Chondrocyte (in vitro differentiated cells): ENCODE measurements at places on chromosomes 4 and X. TPM values are rescaled to one million over a fixed set of nuclear protein-coding genes. Genes with fewer than 3 reads are reported as not detected.

DNA sequence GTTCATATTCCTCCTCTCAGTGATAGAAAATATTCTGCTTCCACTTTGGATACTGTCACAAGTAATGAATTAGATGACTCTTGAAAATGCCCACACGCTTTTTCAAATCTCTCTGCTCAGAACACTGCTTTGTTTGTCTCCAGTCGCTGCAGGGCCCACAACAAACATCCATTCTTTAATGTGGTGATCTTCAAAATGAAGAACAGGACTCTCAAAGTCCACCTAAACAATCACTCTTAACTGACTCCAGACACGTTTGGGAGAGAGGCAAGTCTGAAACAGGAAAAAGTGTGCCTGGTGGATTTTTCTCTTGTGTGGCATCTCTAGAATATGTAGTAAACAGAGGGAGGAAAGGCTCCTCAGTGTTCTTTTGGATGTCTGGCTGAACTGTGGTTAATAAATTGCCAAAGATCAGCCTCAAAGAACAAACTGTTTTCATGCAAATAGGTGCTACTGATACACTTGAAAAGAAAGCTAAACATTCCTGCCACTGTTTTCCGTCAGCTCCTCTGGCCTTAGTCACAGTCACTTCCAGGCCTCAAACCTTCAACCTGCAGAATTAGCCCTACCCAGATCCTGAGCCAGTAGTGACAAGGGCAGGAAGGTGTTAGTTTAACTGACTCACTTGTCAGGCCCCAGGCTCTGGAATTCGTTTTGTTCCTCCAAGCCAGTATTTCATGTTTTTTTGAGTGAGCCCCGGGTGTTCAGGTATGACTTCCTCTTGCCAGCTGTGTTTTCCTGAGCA, 259.6 kb upstream of the GPC4 start:
- peaks cover 2% of the 10 kb centered on the region for H3K27me3 ChIP-seq
- H3K36me3 ChIP-seq = no peaks in the 10 kb centered on the region
- peaks cover 18% of the 10 kb centered on the region for H3K4me1 ChIP-seq
- H3K4me3 ChIP-seq = no peak overlapping the region
- H3K27ac ChIP-seq = no peak overlapping the region

DNA sequence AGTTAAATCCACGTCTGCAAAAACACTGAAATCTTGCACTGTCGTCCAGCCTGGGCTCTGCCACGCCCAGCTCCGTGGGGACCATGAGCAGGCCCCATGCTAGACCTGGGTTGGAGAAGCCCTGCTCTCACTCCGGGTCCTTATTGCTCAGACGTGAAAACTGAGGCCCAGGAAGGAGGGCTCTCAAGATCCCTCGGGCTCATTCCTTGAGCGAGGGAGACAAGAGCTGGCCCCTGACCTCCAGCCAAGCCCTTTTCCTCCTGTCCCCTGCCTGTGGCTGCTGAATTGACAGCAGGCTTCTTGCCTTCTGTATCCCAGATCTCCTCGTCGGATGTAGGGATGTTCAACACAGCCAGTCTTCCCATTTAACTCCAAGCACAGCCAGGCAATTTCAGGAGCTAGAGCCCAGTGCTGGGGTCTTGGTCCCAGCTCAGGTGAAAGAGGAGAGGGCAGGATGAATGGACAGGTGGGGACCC, 109.5 kb downstream of the CPZ start:
- peaks cover 67% of the 10 kb centered on the region for H3K27me3 ChIP-seq
- no peaks in the 10 kb centered on the region for H3K4me1 ChIP-seq
- no peak overlapping the region for H3K4me3 ChIP-seq
- peaks cover 1% of the 10 kb centered on the region for H3K36me3 ChIP-seq

DNA sequence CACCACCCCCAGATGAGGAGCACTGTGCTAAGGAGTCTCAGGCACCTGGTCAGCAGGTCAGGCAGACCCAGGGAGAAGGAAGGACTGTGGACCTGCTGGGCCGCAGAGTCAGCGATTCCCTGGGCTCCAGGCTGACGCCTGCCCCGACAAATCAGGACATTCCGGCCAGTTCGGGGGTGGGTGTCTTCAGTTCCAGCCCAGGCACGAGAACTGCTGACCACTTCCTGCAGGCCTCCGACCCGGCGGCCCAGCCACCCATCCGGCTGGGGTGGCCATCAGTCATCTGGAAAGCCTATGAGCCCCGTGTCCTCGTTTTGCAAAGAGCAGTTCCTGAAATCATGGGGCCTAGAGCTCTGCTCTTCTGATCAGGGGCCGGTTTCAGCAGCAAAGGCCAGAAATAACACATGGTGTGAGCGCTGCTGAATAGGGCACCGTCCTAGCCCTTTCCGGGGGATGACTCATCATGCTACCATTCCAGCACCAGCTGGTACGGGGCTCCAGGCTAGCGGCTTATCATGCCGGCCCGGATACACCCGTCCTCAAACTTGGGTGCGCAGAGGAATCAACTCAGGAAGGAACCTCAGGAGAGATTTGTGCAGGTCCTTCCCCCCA, 7.8 kb upstream of the SH3TC1 start:
- no peak for DNase-seq
- H3K27me3 ChIP-seq = peaks cover 9% of the 10 kb centered on the region
- H3K27ac ChIP-seq = peak overlapping the region; percentile 73
- no peak overlapping the region for H3K4me3 ChIP-seq
- no peaks in the 10 kb centered on the region for H3K36me3 ChIP-seq
- H3K4me1 ChIP-seq = peaks cover 20% of the 10 kb centered on the region

Gene TKTL2
- total RNA-seq = not detected in 3 replicates

GRCh38 chr4:156953001-156953400, 18.6 kb downstream of the PDGFC start:
- H3K4me3 ChIP-seq = no peak overlapping the region
- H3K4me1 ChIP-seq = peaks cover 87% of the 10 kb centered on the region
- peak overlapping the region; percentile 42 for H3K27ac ChIP-seq
- peaks cover 4% of the 10 kb centered on the region for H3K36me3 ChIP-seq
- DNase-seq = no peak
- no peaks in the 10 kb centered on the region for H3K27me3 ChIP-seq

Gene TLR8
- not detected in 3 replicates for total RNA-seq

- no peaks in the 10 kb centered on the region for H3K36me3 ChIP-seq
- no peak for DNase-seq
- H3K27me3 ChIP-seq = peaks cover 1% of the 10 kb centered on the region
- no peak overlapping the region for H3K27ac ChIP-seq
Measured at GRCh38 chr4:180560896-180561295, 1682.3 kb upstream of the TENM3 start.

Gene LRBA
- 19.7 to 41.9 TPM (median 25.1 TPM) in 3 replicates for total RNA-seq

Gene TCEAL6
- total RNA-seq = not detected in 3 replicates

DNA sequence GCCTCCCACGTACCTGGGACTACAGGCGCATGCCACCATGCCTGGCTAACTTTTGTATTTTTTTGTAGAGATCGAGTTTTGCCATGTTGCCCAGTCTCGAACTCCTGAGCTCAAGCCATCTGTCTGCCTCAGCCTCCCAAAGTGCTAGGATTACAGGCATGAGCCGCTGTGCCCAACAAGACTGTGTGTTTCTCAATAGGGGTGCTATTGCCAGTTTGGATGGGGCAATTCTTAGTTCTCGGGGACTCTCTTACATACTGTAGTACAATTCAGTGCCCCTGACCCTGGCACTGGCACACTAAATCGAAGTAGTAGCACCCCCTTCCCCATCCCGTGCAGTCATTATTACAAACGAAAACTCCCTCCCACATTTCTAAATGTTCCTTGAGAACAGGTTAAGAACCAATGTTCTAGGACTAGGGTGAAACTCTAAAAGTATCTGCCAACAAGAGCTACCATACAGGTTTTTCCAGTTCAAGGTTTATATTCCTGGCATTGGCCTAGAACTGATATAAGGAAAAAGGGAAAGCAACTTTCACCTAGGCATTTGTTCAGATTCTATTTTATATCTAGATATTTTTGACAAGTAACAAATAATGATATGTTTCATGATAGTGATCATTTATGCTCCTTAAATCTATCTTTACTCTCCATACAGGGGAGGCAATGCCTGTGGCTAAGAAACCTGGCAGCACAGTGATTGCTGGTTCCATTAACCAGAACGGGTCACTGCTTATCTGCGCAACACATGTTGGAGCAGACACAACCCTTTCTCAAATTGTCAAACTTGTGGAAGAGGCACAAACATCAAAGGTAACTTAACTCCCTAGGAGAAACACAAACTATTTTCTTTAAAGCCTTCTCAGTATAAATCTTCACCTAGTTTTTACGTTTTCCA, 50.4 kb upstream of the PGAM4 start:
- no peak overlapping the region for H3K27ac ChIP-seq
- peaks cover 2% of the 10 kb centered on the region for H3K36me3 ChIP-seq
- H3K4me3 ChIP-seq = no peak overlapping the region
- H3K27me3 ChIP-seq = no peaks in the 10 kb centered on the region

GRCh38 chr4:71867598-71867997, 83.7 kb upstream of the GC start:
- H3K27me3 ChIP-seq = no peaks in the 10 kb centered on the region
- H3K4me3 ChIP-seq = no peak overlapping the region
- H3K27ac ChIP-seq = no peak overlapping the region
- H3K36me3 ChIP-seq = no peaks in the 10 kb centered on the region

Gene STK26
- total RNA-seq = 17.9 to 20.5 TPM (median 20.2 TPM) in 3 replicates

Gene UGT2B15
- not detected in 3 replicates for total RNA-seq

Gene ATP10D
- total RNA-seq = 48.1 to 89.6 TPM (median 49.0 TPM) in 3 replicates

- no peak for DNase-seq
- no peak overlapping the region for H3K4me3 ChIP-seq
- peaks cover 42% of the 10 kb centered on the region for H3K4me1 ChIP-seq
- peak overlapping the region; percentile 82 for H3K27ac ChIP-seq
- H3K36me3 ChIP-seq = peaks cover 13% of the 10 kb centered on the region
- no peaks in the 10 kb centered on the region for H3K27me3 ChIP-seq
Measured at GRCh38 chrX:74251006-74251930, 52.7 kb upstream of the ZCCHC13 start.

Gene ALPK1
- total RNA-seq = 6.2 to 11.3 TPM (median 6.5 TPM) in 3 replicates

Gene HTR2C
- total RNA-seq = not detected in 3 replicates

Gene BCLAF3
- 8.3 to 9.4 TPM (median 8.9 TPM) in 3 replicates for total RNA-seq

Gene RGN
- total RNA-seq = 0.33 TPM in 1 of 3 replicates, not detected in the others

Gene RHOXF2B
- total RNA-seq = not detected in 3 replicates

- DNase-seq = no peak
- peaks cover 2% of the 10 kb centered on the region for H3K36me3 ChIP-seq
- H3K4me3 ChIP-seq = peak overlapping the region; percentile 86
- peaks cover 41% of the 10 kb centered on the region for H3K4me1 ChIP-seq
- no peaks in the 10 kb centered on the region for H3K27me3 ChIP-seq
- H3K27ac ChIP-seq = peak overlapping the region; percentile 99
Measured at GRCh38 chr4:107721436-107722100, 1.5 kb upstream of the PAPSS1 start.

DNA sequence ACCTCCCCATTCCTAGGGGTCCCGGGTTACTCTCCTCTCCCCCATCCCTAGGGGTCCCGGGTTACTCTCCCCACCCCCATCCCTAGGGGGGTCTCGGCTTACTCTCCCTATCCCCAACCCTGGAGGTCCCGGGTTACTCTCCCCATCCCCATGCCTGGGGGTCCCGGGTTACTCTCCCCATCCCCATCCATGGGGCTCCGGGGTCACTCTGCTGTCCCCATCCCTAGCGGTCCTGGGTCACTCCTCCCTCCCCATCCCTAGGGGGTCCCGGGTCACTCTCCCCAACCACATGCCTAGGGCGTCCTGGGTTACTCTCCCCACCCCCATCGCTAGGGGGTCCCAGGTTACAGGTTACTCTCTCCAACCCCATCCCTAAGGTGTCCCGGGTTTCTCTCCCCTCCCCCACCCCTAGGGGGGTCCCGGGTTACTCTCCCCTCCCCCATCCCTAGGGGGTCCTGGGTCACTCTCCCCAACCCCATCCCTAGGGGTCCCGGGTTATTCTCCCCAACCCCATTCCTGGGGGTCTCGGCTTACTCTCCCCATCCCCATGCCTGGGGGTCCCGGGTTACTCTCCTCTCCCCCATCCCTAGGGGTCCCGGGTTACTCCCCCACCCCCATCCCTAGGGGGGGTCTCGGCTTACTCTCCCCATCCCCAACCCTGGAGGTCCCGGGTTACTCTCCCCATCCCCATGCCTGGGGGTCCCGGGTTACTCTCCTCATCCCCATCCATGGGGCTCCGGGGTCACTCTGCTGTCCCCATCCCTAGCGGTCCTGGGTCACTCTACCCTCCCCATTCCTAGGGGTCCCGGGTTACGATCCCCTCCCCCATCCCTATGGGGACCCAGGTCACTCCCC, 821 bp downstream of the ASMTL start:
- peaks cover 15% of the 10 kb centered on the region for H3K36me3 ChIP-seq
- DNase-seq = peak; percentile 79
- peaks cover 6% of the 10 kb centered on the region for H3K4me1 ChIP-seq
- H3K27ac ChIP-seq = peak overlapping the region; percentile 90
- peak overlapping the region; percentile 87 for H3K4me3 ChIP-seq

GRCh38 chrX:50971395-50971794, 60.9 kb downstream of the BMP15 start:
- H3K4me3 ChIP-seq = no peak overlapping the region
- H3K27ac ChIP-seq = peak overlapping the region; percentile 54
- no peaks in the 10 kb centered on the region for H3K36me3 ChIP-seq

GRCh38 chr4:105232374-105232773, 85.7 kb downstream of the TET2 start:
- H3K27me3 ChIP-seq = no peaks in the 10 kb centered on the region
- DNase-seq = no peak

GRCh38 chr4:118287711-118288451, 64.9 kb downstream of the PRSS12 start:
- H3K27ac ChIP-seq = peak overlapping the region; percentile 66
- H3K4me1 ChIP-seq = peaks cover 49% of the 10 kb centered on the region
- no peak overlapping the region for H3K4me3 ChIP-seq
- no peak for DNase-seq

Gene RPA4
- 0.12 to 0.34 TPM (median 0.28 TPM) in 3 replicates for total RNA-seq
